ENCODE measurements at places on chromosomes 7 and 10.

- peak; percentile 33 for DNase-seq
Measured at GRCh38 chr10:7408291-7409044, 2.4 kb downstream of the SFMBT2 start.

DNA sequence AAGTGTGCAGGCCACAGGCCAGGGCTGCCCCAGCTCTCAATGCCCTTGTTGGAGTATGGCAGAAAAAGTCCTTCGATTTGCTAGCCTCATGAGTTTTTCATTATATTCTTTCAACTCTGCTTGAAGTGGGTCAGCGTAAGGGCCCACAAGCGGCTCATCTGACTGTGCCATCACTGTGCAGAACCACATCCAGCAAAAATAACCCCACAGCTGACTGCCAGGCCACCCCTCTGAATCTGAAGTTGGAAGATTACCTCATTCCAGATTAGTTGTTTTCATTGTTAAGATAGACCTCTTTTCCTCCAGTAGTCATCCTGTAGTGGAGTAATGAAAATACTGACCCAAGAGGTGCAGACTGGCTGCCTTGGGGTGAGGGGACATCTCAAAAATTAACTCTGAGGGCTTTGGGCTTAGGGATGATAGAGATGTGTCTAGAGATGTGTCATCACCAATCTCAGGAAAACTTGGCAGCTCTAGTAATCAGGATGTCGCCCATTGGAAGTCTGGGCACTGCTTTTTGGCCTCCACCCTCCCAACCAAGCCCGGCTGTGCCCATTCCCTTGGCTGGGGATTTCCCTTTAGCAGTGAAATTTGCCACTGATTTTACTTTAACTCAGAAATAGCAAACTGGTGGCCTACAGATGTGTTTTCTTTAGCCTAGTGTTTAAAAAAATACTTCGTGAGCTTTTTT, 164.3 kb downstream of the LCOR start:
- no peak for DNase-seq

DNA sequence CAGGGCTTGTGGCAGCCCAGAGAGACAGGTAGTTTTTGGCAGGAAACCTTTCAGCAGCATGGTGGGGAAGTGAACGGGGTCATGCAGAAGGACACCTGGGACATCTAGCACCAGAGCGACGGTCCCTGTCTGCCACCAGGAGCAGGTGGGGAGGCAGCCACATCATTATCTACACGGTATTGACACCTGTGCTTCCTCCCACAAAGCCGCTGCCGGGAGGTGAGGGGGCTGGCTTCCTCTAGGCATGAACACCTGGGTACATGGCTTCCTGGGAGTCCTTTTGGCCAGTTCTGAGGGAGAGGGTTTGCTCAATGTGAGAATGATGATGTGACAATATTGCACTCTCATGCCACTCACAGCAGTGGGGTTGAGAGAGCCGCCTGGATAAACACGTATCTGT, 275.2 kb downstream of the ACTR3B start:
- DNase-seq = no peak

GRCh38 chr10:29313071-29313470, 24.2 kb downstream of the LYZL1 start:
- no peak for DNase-seq

DNA sequence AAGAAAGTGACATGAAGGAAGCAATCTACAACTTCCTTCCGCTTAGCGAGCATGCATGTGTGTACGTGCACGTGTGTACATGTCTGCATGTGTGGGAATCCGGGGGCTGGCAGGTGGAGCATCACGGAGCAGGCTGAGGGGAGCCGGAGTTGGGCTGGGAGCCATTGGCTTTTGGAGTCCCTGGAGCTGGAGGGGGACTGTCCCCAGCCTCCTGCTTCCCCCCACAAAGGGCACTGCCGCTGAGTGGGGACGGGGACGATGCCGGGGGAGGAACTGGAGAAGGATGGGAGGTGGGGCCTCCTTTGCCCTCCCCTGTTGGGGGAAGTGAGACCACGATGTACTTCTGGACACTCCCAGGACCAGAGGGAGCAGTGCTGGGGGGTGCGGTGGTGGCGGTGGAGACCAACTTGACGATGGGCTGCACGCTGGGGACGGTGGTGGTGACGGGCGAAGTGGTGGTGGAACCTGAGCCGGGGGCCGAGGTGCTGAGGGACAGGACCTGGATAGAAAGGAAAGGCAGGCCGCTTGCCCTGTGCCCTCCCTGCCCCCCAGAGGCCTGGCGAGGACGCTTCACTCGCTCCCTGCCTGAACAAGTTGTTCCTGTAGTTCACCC, 5.8 kb downstream of the AP4M1 start:
- DNase-seq = no peak
